ENCODE measurements at places on chromosomes 6 and 20. TPM values are rescaled to one million over a fixed set of nuclear protein-coding genes. Genes with fewer than 3 reads are reported as not detected.

GRCh38 chr6:104600639-104600931 is 259.1 kb downstream of the HACE1 start:
- DNase-seq = no peak

Gene TFAP2A
- 0.27 TPM for total RNA-seq

Gene ZSCAN31
- 35.5 TPM for total RNA-seq

Gene SPTLC3
- 4.6 TPM for total RNA-seq

- DNase-seq = no peak
Measured at GRCh38 chr20:7220755-7221154, 453.3 kb downstream of the BMP2 start.

Gene ADAM33
- 73.6 TPM for total RNA-seq

DNA sequence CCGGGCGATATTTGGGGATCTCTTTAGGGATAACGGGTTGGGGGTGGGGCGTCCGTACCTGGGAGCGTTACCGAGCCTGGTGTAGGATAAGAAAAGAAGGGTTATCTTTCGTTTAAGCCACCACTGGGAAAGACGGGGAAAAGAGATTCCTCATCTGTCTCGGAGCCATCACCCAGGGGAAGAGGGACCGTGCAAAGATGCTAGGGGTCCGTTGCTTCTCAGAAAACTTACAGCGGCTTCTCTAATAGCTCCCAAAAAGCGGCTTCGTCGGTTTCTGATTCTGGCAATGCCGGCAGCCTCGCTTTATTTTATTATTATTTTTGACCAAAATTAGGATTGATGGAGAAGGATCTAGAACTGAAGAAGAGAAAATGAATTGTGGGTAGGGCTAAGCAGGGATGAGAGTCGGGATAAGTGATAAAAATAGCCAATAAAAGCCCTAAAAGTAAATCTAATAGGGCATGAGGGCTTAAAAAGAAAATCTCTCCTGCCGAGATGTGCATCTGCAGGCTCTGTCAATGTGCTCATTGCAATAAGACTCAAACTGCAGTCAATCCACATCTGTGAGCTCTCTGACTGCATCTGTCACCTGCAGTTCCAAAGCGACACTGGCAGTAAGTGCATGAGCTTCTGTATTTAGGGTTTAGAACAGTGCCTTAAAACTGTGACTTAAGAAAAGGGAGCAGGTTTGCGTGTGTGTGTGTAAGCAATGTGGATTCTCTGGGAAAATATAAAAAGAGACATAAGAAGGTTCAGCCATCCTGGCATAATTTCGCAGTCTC is 801 bp downstream of the TBPL1 start:
- DNase-seq = no peak

- DNase-seq = no peak
Measured at GRCh38 chr20:62437496-62437895, 10.2 kb upstream of the RBBP8NL start.

Gene LY6G6D
- total RNA-seq = 2.9 TPM

GRCh38 chr6:36759148-36759759 is 61.6 kb downstream of the RAB44 start:
- DNase-seq = peak; percentile 92

GRCh38 chr20:23419995-23420901 is 1.0 kb downstream of the NAPB start:
- DNase-seq = peak; percentile 76

DNA sequence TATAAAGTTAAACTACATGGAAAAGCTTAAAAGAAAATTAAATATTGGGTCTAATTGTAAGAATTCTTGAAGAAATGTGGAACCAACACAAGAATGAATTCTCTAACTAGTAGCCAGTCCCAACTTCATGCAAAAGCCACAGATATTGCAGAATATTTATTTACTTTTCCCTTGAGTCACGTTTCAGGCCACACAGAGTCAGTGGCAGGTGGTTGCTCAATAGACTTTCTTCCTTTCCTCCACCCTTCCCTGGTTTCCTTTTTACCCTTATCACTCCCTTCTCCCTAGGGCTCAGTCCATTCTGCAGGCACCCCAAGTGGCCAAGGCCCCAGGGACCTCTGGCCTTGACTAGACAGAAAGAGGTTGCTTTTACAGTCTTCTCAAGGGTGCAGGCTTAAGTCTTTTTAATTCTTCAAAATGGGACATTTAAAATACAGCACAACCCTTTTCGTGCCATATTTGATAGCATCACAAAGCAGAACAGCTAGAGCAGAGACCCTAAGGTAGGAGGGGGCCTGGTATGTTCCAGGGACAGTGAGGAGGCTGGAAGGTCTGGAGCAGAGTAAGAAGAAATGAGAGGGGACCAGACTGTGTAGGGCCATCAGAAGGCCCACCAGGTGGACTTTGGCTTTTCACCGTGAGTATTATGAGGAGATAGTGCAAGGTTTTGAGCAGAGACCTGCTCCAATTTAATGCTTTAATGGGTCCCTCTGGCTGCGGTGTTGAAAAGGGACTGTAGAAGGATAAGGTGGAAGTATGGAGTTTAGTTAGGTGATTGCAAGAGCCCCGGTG is 65.0 kb downstream of the HDDC2 start:
- no peak for DNase-seq

Gene FNDC11
- total RNA-seq = 0.16 TPM

- DNase-seq = no peak
Measured at GRCh38 chr6:90484903-90485302, 102.0 kb downstream of the MAP3K7 start.

Gene HCK
- 8.9 TPM for total RNA-seq

Gene SMOC2
- total RNA-seq = 69.4 TPM

DNA sequence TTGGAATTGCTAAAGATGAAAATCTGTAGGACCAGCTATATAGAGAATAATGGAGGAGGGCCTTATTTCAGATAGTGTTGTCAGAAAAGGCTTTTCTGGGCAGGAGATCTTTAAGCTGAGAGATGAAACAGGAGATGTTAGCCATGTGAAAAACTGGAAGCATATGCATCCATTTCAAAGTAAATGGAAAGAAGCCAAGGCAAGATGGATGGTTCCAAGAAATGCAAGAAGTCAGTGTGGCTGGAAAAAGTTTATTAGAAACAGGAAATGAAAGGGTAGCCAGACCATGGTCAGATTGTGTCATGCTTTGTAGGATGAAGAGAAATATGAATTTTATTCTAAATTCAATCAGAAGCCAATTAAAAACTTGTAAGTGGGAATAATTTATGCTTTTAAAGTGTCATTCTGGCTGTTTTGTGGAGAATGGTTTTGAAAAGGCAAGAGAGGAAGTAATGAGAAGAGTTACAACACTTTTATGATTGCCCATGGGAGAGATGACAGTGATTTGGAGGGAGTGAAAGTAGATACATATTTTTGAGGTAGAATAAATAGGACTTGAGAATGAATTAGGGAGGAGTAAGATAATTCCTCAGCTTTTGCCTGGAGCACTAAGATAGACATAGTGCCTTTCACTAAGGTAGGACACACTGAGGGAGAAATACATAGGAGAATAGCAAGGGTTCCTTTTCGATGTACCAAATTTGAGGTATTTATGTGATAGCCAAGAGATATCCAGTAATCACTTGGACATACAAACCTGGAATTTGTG is 620.1 kb downstream of the HTR1B start:
- DNase-seq = no peak

GRCh38 chr6:43984442-43985321 is 142.6 kb downstream of the MRPL14 start:
- peak; percentile 61 for DNase-seq

DNA sequence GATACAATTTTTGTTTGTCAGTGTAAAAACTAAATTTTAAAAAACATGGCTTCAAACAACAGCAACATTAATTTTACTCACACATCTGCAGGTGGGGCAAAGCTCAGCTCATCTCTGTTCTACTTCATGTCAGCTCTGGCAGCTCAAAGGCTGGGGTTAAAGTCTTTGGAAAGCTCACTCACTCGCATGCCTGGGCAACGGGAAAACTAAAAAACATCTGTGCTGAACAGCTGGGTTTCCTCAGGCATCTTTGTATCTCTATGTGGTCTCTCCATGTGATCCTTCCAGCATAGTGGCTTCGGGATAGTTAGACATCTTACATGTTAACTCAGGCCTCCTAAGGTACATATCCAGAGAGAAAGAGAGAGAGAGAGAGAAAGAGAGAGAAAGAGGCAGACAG is 499.6 kb downstream of the RFPL4B start:
- no peak for DNase-seq

DNA sequence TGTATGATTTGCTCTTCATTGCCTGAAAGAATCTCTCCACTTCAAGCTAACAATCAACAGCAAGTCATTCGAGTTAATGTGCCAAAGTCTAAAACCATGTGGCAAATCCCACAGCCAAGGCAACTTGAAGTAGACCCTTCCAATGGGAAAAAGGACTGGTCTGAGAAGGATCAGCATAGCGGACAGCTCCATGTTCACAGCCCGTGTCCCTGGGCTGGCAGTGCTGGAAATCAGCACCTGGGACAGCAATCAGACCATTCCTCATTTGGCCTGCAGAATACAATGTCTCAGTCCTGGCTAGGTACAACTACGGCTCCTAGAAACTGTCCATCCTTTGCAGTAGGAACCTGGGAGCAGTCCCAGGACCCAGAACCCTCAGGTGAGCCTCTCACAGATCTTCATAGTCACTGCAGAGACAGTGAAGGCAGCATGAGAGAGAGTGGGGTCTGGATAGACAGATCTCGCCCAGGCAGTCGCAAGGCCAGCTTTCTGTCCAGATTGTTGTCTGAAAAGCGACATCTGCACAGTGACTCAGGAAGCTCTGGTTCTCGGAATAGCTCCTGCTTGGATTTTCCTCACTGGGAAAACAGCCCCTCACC is 1.1 kb downstream of the GJA10 start:
- DNase-seq = no peak

- no peak for DNase-seq
Measured at GRCh38 chr6:87754828-87755227, 52.8 kb upstream of the AKIRIN2 start.

Gene GHRH
- not detected for total RNA-seq

- no peak for DNase-seq
Measured at GRCh38 chr6:129593233-129593564, 116.8 kb downstream of the ARHGAP18 start.

Gene GSTA3
- total RNA-seq = not detected

DNA sequence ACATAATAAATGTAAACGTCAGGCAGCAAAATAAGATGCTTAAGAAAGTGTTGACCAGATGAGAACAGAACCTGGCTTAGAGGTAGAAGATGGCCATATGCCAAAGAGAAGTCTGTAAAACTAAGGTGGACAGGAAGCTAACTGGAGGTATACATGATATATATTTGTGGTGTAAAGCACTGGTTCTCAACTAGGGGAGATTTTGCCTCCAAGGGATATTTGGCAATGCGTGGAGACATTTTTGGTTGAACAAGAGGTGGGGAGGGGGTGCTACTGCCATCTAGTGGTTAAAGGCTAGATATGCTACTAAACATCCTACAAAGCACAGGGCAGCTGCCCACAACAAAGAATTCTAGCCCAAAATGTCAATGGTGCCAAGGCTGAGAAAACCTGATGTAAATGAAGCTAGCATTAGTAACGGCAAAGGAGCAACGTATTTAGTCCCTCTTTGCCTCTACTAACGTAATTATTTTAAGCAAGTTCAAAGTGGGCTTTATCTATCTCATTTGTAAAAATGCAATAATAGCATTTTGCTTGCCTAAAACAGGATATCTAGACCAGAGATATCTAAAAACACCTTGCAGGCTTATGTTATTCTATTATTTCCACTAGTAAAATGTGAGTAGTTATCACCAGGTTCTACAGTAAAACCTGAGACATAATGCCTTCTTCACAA is 182.6 kb downstream of the RNGTT start:
- peak; percentile 65 for DNase-seq

DNA sequence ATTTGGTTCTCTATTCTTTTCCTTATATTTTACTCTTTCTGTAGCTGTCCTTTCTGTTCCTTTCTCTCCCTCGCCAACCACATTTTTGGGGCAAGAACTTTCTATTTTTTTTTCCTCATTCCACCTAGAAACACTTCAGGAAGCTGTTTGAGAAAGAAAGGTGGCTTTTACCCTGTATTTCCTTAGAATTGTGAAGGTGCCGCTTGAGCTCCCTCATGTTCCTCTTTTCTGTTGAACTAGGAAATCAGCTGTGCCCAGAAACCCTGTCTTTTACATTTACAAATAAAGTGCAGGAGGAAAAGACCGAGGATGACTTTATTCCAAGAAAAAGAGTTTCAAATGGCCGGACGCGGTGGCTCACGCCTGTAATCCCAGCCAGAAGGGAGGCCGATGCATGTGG is 38.2 kb downstream of the OR2B2 start:
- DNase-seq = no peak

DNA sequence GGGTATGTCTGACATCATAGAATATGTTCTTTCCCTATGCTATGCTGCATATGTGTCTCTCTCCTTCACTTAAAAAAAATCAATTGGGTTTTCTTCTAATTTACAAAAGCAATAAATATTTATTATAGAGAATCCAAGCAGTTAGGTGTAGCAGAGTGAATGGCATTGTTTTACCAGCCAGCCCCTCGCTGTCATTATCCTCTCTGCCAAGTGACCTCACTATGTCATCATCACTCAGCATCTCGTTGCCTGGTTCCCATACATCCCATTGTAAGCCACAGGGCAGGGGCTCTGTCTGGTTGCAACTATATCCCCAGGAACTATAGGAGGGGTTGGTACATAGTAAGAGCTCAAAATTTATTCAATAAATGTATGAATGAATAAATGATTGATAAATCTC is 31.3 kb downstream of the KIAA0319 start:
- no peak for DNase-seq

- DNase-seq = peak; percentile 74
Measured at GRCh38 chr6:28944412-28944865, 20.7 kb upstream of the TRIM27 start.

- DNase-seq = no peak
Measured at GRCh38 chr6:135481783-135482369, 15.7 kb downstream of the AHI1 start.

DNA sequence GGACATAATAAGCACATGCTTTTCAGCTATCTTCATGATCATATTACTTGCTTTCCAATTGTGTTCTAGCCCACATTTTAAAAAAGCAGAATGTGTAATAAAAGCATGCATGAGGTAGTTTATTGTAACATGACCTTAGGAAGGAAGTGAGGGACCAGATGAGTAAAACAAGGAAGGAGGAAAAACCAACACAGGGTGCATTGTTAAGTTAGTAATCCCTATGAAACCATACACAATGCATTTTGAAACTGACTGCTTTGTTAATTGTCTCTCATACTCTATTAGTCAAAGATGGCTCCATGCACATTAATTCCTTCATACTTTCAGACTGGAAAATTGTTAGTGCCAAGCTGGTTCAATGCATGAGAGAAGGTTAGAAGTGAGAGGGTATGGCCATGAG is 37.7 kb upstream of the CENPW start:
- no peak for DNase-seq

DNA sequence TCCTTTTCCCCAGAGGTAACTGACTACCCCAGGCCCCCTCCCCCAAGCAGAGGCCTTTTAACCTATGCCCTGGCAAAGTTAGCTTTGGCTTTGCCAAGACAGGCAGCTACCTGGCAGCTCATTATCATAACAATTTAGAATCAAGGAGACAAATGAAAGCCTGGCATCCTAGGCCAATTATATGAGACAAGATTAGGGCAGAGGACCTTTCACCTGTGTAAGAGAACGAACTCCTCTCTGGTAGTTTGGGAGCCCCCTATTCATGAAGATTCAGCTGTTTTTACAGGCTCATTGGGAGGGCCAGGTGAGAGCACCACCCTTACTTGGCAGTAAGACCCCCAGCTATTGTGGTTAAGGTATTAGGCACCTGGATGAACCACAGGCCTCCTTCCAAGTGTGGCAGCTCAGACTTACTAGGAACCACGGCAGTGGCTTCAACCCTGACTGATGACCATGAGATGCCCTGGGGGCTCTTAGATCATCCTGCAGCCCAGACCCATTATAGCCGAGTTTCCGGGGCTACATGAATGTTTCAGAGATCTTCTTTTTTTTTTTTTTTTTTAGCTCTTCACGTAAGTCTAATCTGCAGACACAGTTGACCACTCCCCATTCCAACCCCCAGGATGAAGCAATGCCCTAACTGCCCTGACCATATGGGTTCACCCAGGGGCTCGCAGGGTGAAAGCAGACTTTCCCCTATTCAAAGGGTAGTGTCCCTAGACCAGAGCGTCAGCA is 56.2 kb downstream of the RAB44 start:
- DNase-seq = no peak

Measured in sigmoid colon (tissue), 7 donors.